ENCODE measurements at places on chromosomes 12 and 14. TPM values are rescaled to one million over a fixed set of nuclear protein-coding genes. Genes with fewer than 3 reads are reported as not detected.
A peak's percentile ranks its signal among the peaks of the same experiment; 100 is the strongest.

CDCA3 gene
- total RNA-seq: 76.7 TPM

OR6C2 gene
- total RNA-seq: not detected

PRH1 gene
- total RNA-seq: 18.5 TPM

SETD3 gene
- total RNA-seq: 64.4 TPM

ZNF605 gene
- total RNA-seq: 12.3 TPM

TDRD9 gene
- total RNA-seq: 0.33 TPM

- H3K27me3 ChIP-seq: no peaks in the 10 kb centered on the region
- no peaks in the 10 kb centered on the region for H3K36me3 ChIP-seq
- no peak overlapping the region for H3K4me3 ChIP-seq
- no peak overlapping the region for H3K27ac ChIP-seq
Measured at GRCh38 chr12:132407992-132408391, 78.6 kb upstream of the GALNT9 start.

GRCh38 chr12:130683811-130684210, 32.3 kb downstream of the RIMBP2 start:
- H3K27ac ChIP-seq: no peak overlapping the region
- no peak overlapping the region for H3K4me3 ChIP-seq
- H3K27me3 ChIP-seq: peaks cover 9% of the 10 kb centered on the region
- no peak for DNase-seq
- no peaks in the 10 kb centered on the region for H3K36me3 ChIP-seq
- no peaks in the 10 kb centered on the region for H3K4me1 ChIP-seq

DNA sequence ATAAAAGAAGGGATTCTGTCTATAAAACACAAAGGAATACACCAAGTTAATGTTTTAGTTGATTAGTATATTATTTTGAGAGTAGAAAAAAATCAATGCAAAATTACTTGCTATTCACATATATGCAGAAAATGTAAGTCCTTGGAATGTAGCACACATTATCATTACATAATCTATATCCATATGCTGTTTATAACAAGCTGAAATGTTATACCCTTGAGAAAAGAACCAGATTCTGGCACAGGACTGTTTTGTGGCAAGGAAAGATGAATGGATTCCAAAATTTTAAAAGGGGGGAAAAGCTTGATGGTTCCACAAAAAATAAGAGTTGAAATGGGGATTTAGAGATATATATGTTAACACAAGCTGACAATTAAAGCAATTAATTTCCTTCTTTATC, 153.6 kb downstream of the MSRB3 start:
- no peaks in the 10 kb centered on the region for H3K36me3 ChIP-seq
- peaks cover 2% of the 10 kb centered on the region for H3K27me3 ChIP-seq
- H3K4me3 ChIP-seq: no peak overlapping the region
- no peak for DNase-seq

GRCh38 chr14:46581036-46581671, 70.4 kb downstream of the RPL10L start:
- no peaks in the 10 kb centered on the region for H3K27me3 ChIP-seq
- H3K36me3 ChIP-seq: no peaks in the 10 kb centered on the region
- H3K4me3 ChIP-seq: no peak overlapping the region
- DNase-seq: no peak
- no peaks in the 10 kb centered on the region for H3K4me1 ChIP-seq

GRCh38 chr12:7797698-7798398, 8.6 kb downstream of the NANOG start:
- no peaks in the 10 kb centered on the region for H3K4me1 ChIP-seq
- no peak overlapping the region for H3K27ac ChIP-seq
- H3K27me3 ChIP-seq: peaks cover 6% of the 10 kb centered on the region
- H3K4me3 ChIP-seq: no peak overlapping the region
- no peak for DNase-seq

DNA sequence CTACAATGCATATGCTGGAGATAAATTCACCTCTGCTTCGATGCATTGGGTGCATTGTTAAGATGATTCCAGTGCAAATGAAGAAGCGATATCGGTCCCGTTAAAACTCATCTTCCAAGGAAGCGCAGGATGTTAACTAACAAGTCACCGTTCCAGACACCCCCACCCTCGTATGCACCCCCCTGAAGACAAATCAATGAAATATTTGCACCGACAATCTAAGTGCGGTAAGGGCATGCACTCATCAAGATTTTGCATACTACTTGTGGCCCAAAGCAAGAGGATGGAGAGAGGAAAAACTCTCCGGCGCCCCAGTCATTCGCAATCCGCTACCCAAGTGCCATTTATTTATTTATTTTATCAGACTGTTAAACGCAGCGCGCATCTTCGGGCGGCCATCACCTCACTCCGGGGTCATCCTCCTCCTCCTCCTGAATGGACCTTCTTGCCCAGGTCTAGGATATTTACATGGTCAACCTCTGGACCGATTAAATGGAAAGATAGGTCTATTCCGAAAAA, 1.2 kb downstream of the NOVA1 start:
- no peaks in the 10 kb centered on the region for H3K4me1 ChIP-seq
- no peaks in the 10 kb centered on the region for H3K36me3 ChIP-seq
- H3K4me3 ChIP-seq: peak overlapping the region; percentile 67
- peaks cover 31% of the 10 kb centered on the region for H3K27me3 ChIP-seq
- DNase-seq: no peak
- H3K27ac ChIP-seq: no peak overlapping the region

DNA sequence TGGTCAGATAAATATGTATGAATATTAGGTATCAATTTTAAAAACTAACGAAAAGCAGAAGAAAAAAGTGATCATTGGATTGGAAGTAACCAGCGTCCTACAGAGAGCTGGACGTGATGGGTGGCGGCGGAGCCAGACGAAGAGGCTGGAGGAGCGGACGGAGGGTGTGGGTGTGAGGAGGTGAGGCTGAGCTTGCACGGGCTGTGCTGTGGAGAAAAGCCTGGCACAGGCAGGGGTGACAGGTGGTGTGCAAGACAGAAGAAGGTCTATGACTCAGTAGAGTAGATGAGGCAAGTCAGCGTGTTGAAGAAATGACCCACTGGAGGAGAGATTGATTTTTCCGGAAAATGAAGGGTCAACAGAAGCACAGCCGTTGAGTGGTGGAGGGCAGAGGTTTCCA, 56.4 kb downstream of the FZD10 start:
- DNase-seq: no peak
- no peaks in the 10 kb centered on the region for H3K36me3 ChIP-seq
- no peak overlapping the region for H3K27ac ChIP-seq
- H3K27me3 ChIP-seq: peaks cover 6% of the 10 kb centered on the region

DNA sequence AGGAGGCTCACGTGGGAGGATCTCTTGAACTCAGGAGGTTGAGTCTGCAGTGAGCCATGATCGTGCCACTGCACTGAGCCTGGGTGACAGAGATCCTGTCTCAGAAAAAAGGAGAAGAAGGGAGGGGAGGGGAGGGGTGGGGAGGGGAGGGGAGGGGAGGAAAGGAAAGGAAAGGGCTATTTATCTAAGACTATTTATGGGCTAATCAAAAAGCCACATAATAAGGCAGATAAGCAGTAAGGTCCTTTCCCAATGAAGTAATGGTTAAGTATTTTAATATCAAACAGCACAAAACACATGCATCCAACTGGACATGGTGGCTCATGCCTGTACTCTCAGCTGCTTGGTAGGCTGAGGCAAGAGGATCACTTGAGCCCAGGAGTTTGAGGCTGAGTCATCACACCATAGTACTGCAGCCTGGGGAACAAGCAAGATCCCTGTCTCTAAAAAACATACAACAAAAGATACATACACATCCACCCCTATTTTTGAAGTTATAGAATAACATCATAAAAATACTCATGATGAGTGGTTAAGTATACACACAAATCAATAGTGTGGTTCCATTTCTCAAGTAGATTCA, 9.7 kb downstream of the PAWR start:
- H3K27me3 ChIP-seq: peaks cover 16% of the 10 kb centered on the region
- no peaks in the 10 kb centered on the region for H3K4me1 ChIP-seq
- DNase-seq: no peak
- no peak overlapping the region for H3K27ac ChIP-seq
- H3K4me3 ChIP-seq: no peak overlapping the region

DNA sequence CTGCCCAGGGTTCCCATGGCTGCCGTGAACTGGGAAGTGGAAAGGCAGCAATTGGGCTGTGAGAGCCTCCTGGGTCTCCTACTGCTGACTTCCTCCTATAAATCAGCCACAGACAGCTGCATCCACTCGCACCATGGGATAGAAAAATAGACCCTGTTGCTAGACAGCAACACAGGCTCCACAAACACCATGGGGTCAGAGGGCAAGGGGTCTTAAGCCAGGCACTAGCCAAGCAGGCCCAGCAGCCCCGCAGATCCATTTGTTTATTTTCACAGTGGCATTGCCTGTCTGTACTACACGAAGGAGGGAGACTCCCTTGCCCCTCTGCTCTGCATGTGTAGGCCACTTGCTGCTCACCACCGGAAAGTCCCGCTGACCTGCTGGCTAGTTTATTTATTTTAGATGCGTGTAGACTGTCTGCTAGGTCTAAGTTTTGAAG, 139.8 kb downstream of the DACT1 start:
- H3K27me3 ChIP-seq: peaks cover 2% of the 10 kb centered on the region
- H3K27ac ChIP-seq: no peak overlapping the region
- DNase-seq: no peak
- no peaks in the 10 kb centered on the region for H3K4me1 ChIP-seq

DNA sequence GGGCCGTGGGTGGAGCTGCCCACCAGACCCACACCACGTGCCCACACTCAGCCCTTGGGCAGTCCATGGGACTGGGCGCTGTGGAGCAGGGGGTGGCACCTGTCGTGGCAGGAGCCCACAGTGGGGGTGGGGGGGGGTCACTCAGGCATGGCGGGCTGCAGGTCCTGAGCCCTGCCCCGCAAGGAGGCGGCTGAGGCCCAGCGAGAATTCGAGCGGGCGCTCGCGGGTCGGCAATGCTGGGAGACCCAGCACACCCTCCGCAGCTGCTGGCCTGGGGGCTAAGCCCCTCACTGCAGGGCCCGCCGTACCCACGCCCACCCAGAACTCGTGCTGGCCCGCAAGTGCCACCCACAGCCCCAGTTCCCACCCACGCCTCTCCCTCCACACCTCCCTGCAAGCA, 132.6 kb upstream of the GARIN2 start:
- H3K4me3 ChIP-seq: no peak overlapping the region
- no peak for DNase-seq
- H3K36me3 ChIP-seq: peaks cover 7% of the 10 kb centered on the region
- no peaks in the 10 kb centered on the region for H3K4me1 ChIP-seq

GRCh38 chr14:104223101-104224041, 85.0 kb downstream of the KIF26A start:
- peaks cover 13% of the 10 kb centered on the region for H3K4me1 ChIP-seq
- no peak overlapping the region for H3K27ac ChIP-seq
- peaks cover 12% of the 10 kb centered on the region for H3K27me3 ChIP-seq
- DNase-seq: no peak
- H3K36me3 ChIP-seq: peaks cover 3% of the 10 kb centered on the region

GRCh38 chr12:53292426-53292825, 2.9 kb upstream of the PFDN5 start:
- H3K27me3 ChIP-seq: no peaks in the 10 kb centered on the region
- H3K4me1 ChIP-seq: peaks cover 21% of the 10 kb centered on the region
- no peak for DNase-seq
- H3K36me3 ChIP-seq: peaks cover 37% of the 10 kb centered on the region
- H3K27ac ChIP-seq: no peak overlapping the region

- H3K27ac ChIP-seq: no peak overlapping the region
- H3K36me3 ChIP-seq: no peaks in the 10 kb centered on the region
- no peak overlapping the region for H3K4me3 ChIP-seq
Measured at GRCh38 chr14:60684203-60684602, 34.9 kb upstream of the SIX1 start.

GRCh38 chr12:69873429-69873828, 48.4 kb downstream of the MYRFL start:
- H3K4me3 ChIP-seq: no peak overlapping the region
- no peaks in the 10 kb centered on the region for H3K4me1 ChIP-seq

DNA sequence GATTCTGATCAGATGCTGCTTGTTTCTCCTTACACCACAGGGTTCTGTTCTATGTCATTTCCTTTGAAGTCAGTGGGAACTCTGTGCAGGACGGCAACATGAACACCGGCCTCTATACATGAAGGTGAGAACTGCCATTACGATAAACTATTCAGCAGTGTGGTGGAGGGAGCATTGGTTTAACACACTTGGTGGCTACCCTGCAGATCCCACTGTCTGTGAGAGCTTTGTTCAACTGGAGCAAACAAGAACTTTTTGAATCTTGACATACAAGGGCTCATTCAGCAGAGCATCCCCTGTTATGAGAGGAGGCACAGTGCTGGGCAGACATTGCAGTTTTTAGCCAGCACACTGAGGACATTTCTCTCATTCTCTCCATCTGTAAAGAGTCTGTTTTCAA, 10.7 kb upstream of the FRS2 start:
- peaks cover 5% of the 10 kb centered on the region for H3K27me3 ChIP-seq
- no peaks in the 10 kb centered on the region for H3K4me1 ChIP-seq
- H3K36me3 ChIP-seq: no peaks in the 10 kb centered on the region
- DNase-seq: no peak
- no peak overlapping the region for H3K4me3 ChIP-seq

DNA sequence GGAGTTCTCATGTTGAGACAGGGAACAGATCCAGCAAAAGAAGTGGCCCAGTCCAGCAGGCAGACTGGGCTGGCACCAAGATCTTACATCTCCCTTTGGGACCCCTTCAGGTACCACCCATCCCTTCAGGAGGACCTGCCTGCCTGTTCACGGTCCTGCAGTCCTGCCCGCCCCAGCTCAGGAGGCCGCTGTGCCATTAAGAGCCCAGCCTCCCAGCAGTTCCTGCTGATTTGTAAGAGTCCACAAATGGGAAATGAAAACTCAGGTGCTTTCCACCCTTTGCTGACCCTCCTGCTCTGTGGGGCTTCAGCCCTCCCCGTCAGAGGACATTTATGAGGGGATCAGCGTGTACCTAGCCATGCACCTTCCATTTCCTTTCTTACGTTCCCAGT, 39.5 kb downstream of the C14orf132 start:
- no peak overlapping the region for H3K4me3 ChIP-seq
- peak; percentile 4 for DNase-seq
- no peak overlapping the region for H3K27ac ChIP-seq
- no peaks in the 10 kb centered on the region for H3K4me1 ChIP-seq

DNA sequence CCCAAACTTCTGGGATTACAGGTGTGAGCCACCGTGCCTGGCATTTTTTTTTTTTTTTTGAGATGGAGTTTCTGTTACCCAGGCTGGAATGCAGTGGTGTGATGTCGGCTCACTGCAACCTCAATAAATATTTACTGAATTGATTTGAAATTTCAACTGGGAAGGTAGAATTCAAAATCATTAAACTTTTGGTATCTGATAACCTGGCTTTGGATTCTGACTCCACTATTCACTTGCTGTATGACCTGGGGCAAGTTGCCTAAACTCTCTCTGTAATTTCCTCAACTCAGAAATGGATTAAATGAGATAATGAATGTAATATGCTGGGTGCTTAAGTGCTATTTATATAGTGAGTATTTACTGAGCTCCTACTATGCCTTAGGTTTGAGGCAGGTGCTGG, 8.7 kb upstream of the METAP2 start:
- H3K4me1 ChIP-seq: no peaks in the 10 kb centered on the region
- H3K4me3 ChIP-seq: no peak overlapping the region
- H3K36me3 ChIP-seq: no peaks in the 10 kb centered on the region

- no peak overlapping the region for H3K27ac ChIP-seq
- H3K27me3 ChIP-seq: peaks cover 4% of the 10 kb centered on the region
- no peaks in the 10 kb centered on the region for H3K36me3 ChIP-seq
- H3K4me1 ChIP-seq: no peaks in the 10 kb centered on the region
- H3K4me3 ChIP-seq: no peak overlapping the region
Measured at GRCh38 chr12:52059582-52060497, 8.6 kb downstream of the NR4A1 start.
